ENCODE measurements at places on chromosomes 7 and 10.
A peak's percentile ranks its signal among the peaks of the same experiment; 100 is the strongest.

- no peak for DNase-seq
Measured at GRCh38 chr10:6065406-6065805, 3.2 kb upstream of the IL2RA start.

DNA sequence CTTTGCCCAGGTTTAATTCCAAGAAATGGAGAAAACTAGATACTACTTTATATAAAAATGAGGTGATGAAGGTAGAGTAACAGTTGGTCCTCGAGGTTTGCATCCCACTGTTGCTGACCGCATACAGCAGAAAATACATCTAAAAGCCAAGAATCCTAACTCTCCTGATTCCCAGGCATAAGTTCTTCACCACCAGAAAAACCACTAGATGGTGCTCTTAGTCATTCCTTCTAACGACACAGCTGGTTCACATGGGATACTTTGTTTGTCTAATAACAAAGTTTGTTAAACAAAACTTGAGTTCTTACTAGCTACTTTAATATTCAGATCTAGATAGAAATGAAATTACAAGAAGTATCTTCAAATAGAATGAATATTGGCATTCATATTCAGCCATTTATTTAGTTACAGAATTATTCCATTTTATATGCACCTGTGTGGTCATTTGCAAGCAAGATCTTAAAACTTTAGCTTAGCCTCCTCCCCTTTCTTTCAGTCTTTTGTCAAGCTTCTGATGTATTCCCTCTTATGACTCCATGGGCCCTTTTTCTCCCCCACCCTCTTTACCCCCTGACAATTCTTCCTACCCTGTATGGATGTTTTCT, 54.1 kb upstream of the CYP26C1 start:
- no peak for DNase-seq

GRCh38 chr10:53111529-53111928, 338.9 kb upstream of the MBL2 start:
- no peak for DNase-seq

DNA sequence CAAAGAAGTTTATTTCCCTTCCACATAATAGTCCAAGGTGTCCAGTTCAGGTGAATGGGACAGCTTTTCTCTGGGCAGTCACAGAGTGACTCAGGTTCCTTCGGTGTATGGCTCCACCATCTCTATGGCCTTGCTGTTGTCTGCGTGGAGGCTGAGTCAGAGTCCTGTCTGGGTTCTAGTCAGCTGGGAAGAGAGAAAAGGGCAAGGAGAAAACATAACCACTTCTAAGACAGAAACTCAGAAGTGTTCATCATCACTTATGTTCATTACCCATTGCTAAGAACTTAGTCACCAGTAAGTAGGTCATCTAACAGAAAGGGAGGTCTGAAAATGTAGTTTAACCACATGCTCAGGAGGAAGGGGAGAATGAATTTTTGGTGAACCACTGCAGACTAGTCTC, 32.4 kb upstream of the CCDC7 start:
- no peak for DNase-seq

DNA sequence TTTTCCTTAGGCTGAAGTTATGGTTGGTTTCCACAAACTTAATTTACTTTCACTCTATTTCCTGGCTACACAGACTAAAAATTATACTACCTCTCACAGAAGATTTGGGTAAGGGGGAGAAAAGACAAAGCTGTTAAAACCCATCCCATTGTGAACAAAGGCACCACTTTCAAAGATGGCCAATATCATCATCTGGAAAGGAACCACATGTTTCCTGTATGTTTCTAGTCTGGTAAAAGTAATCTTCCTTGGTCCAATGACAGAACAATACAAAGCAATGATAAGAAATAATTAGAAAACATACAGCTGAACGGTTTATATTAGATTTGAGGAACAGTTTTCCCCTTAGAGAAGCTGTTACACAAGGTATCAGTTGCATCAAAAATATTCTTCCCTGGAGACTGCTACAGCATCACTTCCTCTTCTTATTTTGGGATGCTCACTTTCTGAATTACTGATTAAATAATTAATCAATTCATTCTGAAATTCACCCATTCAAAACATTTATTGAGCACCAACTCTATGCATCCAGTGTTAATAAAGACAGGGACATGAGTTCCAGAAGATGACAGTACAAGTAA, 8.5 kb upstream of the SFR1 start:
- no peak for DNase-seq

DNA sequence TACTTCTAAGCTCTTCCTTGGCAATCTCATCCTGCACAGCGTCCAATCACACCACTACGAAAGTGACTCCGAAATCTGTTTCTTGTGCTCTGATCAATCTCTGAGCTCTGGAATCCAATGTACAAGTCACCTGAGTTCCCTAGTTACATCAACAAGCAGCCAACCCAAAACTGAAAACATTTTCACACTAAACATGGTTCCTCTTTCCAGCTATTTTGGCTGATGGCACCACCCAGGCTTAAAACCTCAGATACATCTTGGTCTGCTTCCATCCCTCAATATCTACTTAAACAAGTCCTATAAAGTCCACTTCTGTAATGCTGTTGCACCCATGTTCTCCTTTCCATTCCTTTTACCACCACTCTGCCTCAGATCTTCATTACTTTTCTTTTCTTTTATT, 3.6 kb downstream of the BLOC1S2 start:
- no peak for DNase-seq

- DNase-seq, result no peak
Measured at GRCh38 chr10:16559236-16559773, 37.6 kb upstream of the C1QL3 start.

DNA sequence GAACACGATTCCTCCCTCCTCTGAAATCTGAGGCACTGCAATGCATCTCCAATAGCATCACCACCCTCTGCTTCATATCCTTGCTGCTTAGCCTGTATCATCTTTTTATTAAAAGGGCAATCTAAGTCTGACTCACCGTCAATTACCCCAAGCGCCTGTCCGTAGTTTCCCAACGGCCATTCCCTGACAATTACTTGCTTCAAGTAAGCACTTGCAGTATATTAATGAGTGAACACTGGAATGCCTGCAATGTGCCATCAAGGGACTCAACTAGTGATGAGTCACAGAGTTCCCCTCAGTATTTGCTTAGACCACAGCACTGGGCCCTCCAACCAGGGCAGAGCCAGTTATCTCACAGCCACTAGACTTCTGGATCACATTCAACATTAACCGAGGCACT, 19.5 kb upstream of the PPP1R3C start:
- no peak for DNase-seq

GRCh38 chr7:28921822-28922221, 36.3 kb downstream of the TRIL start:
- DNase-seq, result peak; percentile 5

DNA sequence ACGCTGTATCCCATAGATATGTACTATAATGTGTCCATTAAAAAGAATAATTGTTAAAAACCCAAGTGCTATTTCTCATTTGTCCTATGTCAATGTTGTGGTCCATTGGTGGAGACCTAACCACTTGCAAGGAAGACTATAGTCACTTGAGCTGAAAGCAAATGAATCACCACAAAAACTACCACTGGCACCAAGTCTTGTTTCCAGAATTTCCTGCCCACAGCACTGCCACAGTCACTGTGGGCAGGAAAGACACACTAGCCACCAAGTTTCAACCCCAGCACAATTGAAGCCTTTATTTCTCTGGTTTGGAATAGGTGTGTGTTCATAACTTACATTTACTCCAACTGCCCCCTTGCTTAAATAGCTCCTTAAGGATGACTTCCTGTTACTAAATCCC, 12.4 kb downstream of the DIP2C start:
- DNase-seq, result no peak

DNA sequence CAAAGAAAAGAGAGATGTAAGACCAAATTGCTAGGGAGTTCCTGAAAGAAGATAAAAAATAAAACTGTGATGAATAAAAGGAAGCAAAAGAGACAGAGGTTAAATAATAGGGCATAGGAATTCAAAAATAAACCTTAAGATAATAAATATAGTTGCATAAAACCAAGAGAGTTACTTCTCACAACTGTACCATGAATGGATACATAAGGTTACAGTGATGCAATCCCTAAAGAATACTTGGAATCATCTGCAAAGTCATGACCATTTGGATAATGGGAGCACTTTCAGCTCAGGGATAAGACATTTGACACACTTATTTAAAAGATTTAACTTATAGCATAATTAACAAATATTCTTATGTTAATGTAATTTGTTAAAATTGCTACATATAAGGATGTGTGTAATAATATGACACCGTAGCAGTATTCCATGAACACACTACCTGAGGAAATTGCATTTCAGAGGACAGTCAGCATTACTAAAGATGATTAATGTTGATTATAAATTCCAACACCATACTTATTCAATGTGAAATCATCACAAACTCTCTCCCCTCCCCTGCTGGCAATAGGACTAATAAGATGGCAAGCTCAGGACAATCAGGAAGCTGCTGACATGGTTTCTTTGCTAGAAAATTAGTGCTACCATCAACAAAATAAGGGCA, 202.1 kb upstream of the AKR1E2 start:
- no peak for DNase-seq

GRCh38 chr10:127903789-127904188, 3.1 kb upstream of the PTPRE start:
- DNase-seq, result no peak

DNA sequence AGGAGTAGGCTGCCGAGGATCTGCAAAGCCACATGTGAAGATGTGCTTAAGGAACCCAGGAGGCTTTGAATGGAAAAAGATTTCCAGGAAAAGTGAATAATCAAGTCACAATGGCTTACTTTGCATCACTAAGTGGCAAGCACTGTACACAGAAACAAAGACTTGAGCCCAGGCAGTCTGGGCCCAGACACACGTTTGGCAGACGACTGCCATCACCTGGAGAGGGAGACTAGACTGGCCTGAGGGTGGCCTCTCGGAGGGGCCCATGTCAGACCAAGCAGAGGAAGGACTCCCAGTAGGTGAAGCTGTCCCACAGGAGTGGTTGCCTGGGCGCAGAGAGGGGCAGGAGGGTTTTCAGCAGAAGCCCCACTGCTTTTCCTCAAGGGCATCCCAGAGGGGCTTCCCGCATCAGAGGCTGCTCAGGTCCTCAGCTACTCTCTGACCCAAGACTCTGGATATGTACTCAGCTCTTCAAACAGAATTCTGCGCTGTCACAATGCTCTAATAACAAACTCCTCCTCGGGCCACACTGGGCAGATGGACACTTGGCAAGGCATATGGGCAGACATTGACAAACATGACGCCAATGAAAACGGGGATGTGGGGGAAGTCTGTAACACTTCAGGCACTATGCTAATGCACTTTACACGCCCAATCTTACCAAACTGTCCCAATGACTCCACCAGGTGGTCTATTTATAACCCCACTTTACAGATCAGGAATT, 27.9 kb upstream of the FRAT2 start:
- DNase-seq, result no peak

- DNase-seq, result no peak
Measured at GRCh38 chr7:134767520-134768168, 11.8 kb upstream of the CALD1 start.

GRCh38 chr7:148049068-148049467, 541.5 kb upstream of the C7orf33 start:
- no peak for DNase-seq

- DNase-seq, result no peak
Measured at GRCh38 chr10:101385866-101386658, 32.1 kb downstream of the BTRC start.

GRCh38 chr10:91162495-91163268, 57.8 kb upstream of the PCGF5 start:
- DNase-seq, result peak; percentile 67

DNA sequence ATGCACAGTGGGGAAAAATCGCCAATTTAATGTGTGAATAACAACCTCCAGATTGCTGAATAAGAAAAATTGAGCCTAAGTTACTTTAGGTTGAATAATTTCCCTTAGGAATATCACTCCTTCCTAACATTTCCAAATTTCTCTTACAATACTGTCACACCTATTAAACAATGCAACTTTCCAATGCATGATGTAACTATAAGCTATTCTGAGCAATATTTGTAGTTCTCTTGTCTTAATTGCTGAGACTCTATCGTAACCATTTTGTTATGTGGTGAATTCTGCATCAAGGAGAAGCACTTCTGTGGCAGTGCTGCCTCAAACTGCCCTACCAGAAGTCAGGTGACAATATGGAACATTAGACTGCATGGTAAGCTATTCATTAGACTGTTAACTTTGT, 386.7 kb upstream of the LRRN3 start:
- DNase-seq, result no peak

GRCh38 chr10:113069595-113069994, 119.5 kb downstream of the TCF7L2 start:
- DNase-seq, result no peak

GRCh38 chr7:128053023-128053422, 21.8 kb upstream of the LRRC4 start:
- no peak for DNase-seq

DNA sequence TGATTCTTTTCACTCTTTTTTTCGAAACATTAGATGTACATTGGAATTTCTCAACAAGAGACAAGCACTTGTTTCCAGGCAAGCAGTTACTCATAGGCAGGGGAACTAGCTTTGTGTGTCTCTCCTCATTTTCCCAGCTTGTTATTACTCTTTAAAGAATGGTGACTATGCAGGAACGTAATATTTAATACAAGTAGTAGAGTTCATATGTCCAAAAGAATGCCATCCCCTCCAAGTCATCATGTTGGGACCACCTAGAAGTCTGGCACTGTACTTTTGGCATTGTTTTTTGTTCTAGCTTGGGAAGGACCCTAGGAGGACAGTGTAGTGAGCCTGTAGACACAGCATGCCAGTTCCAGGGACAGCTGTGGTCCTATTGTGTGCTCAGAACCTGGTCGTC, 650.7 kb downstream of the INHBA start:
- DNase-seq, result no peak

All from effector CD4-positive, alpha-beta T cell (primary cell).